ENCODE measurements at places on chromosomes 12 and 14.

DNA sequence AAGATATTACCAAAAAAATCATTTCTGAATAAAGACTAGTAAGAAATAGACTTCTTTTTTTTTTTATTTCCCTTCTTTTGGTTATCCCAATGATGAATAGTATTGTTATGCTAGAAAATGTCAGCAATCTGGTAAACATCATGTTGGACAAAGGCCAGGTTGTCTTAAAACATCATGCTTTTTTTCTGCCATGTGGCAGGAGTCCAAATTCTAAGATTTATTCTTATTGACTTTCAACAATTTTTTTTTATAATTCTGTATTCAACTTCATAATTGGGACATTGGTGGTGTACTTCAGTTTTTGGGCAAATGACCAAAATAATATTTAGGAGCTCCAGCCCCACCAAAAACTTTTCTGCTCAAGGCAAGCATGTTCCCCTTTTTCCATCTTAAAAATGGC lies 10.5 kb downstream of the DCN start:
- DNase-seq: no peak

DNA sequence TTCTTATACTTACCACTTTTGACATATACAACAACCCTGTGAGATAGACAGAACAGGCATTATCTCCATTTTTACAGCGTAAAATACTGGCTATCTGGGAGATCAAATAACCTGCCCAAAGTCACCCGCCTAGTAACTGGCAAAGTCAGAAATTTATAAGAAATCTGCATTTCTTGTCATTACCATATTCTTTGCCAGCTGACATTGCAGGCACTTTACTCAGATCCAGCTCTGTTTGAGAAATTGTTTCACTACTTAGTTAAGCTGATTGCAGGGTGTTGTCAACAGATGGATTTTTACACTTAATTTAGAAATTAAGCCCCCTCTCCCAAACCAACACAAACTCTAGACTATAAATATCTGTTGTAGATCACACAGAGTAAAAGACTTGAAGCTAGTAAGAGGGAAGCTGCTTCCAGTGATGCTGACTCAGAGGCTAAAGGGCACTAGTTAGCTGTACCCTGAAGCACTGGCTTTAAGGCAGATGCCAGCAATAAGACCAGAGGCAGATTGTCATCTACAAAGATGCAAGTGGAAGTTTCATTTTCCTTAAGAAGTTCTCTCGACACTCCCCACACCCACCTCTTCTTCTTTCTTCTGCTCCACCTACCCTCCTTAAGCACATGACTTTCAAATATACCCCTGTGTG lies 153.1 kb downstream of the ANO6 start:
- peak; percentile 28 for DNase-seq

DNA sequence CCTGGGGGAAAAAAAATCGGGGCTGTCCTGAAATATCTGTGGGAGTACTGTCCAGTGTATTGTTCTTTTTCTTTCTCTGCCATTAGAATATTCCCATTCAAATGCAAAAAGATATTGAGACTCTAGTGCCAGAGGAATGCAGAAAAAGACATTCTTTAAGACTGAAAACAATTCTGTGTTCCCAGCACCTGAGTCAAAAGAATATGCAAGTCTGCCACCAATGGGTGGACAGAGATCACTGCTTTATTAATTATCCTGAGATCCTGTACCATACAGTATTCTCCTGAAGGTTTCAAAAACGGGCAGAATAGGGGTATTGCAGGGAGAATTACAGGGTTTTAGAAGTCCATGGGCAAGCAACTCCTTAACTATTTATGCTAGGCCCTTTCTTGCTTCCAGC lies 361.8 kb downstream of the C12orf50 start:
- no peak for DNase-seq

DNA sequence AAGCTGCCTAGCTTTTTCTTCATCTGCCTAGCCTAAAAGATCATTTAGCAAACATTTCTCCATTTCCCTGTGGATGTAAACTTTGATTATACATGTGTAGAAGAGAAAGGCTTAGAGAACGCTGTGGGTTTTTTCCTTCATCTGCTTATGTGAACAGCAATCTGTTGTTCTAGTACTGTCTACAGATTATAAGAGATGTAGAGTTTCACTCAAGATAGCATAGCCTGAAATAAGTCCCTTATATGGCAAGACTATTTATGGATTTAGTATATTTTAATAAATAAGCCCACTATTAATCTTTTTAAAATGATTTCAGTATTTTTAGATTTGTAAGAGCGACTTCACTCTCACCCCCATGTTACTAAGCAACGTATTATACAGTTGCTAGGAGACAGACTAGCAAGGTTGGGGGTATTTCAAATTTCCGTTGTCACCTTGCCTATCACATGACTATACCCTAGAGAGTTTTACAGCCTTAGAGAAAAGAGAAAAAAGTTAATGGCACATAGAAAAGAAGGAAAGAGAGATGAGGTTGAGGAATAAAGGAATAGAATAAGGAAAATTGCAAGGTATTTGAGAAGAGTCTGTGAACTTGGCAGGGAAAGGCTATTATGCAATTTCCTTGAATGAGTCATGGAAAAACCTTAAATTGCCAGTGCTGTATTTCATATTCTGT lies 12.2 kb upstream of the TUBA1A start:
- DNase-seq: no peak

GRCh38 chr12:120536064-120536791 lies 2.1 kb downstream of the RNF10 start:
- DNase-seq: no peak

- DNase-seq: no peak
Observed at GRCh38 chr12:62774794-62775193, 160.2 kb downstream of the PPM1H start.

- no peak for DNase-seq
Observed at GRCh38 chr12:11998944-11999315, 71.8 kb upstream of the BCL2L14 start.

GRCh38 chr12:6763380-6763779 lies 2.8 kb upstream of the PTMS start:
- no peak for DNase-seq

DNA sequence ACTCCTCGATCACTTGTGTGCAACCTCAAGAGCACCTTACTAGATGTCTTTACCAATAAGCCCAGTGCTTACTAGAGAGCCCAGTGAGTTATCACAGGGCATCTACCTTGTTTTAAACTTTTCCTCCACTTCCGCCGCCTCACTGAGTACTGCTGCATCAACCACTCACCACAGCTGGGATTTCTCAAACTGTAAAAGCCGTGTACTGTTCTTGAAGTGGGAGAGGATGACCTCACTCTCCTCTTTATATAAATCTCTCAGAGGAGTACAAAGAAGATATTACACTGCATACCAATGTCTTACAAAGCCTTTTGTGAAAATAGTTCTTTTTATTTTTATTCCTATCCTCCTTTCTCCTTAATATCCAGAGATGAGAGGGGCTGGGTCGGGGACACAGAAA lies 94.1 kb downstream of the PLCZ1 start:
- DNase-seq: peak; percentile 21

- DNase-seq: no peak
Observed at GRCh38 chr12:109482894-109483293, 5.5 kb downstream of the UBE3B start.

DNA sequence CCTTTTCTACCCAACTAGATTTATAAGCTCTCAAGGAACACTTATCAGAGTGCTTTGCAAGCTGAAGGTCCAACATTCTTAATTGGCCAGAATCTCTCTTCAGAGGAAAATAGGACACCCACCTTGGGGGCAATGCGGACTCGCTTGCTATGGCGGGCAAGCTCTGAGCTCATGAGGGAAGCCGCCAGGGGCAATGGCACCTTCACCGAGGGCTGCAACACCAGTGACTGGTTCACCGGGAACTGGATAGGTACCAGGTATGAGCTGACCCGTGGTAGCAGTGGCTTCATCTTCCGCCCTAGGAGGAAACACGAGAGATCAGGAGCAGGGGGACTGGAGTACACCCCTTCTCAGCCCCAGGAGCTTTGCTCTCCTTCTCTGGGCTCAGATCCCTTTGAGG lies 7.4 kb upstream of the TEX52 start:
- no peak for DNase-seq

DNA sequence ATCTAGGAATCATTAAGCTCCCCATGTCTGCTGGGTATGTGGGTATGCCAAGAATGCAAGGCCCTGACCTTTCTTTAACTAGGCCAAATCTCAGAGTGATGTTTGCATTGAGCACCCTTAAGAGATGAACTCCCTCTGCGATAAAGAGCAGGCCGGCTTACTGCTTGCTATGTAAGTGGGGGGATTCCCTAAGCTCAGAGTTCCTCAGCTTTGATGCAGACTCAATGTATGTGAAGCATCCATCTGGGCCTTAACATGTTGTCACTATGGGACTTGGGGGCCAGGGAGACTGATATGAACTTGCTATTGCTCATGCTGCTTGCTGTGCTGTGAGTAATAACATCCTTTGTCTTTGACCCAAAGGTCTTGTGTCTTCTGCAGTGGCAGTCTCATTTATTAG lies 149.7 kb downstream of the C12orf75 start:
- no peak for DNase-seq

DNA sequence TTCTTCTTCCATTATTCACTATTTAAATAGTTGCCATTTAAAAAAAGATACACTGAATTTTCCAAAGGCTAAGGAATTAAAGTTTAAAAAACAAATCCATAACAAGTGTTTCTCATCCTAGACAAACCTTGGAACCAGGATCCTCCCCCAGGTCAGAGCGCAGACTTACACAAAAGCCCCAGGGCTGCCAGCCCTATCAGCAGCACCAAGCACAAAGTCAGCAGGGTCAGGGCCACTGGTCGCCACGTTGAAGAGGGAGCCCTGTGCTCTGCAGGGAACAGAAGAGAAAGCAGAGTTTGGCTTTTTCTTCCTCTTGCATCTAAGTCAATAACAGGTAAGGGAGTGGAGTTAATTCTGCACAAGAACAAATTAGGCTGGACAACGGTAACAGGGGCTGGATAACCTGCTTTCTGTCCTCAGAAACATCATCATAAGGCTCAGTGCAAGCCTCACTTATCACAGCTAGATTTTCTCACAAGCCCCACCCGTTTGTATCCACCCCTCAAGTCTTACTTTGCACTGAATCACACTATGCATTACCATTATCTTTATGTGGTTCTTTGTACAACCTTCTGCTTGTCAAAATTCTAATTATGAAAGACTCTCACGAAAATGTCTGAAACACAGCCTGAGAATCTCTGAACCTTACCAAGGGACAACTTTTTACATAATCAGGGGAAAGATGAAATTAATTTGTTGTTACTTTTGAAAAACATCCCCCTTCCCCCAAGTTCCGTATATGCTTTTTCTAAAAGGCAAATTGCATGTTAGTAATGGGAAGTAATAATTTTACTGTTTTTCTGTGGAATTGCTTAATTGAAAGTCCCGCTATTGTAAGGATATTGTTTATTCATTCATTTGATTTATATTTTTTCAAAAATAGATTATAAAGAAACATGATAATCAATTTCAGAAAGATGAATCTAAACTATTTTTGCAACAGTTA lies 9.6 kb downstream of the CLEC1A start:
- no peak for DNase-seq

DNA sequence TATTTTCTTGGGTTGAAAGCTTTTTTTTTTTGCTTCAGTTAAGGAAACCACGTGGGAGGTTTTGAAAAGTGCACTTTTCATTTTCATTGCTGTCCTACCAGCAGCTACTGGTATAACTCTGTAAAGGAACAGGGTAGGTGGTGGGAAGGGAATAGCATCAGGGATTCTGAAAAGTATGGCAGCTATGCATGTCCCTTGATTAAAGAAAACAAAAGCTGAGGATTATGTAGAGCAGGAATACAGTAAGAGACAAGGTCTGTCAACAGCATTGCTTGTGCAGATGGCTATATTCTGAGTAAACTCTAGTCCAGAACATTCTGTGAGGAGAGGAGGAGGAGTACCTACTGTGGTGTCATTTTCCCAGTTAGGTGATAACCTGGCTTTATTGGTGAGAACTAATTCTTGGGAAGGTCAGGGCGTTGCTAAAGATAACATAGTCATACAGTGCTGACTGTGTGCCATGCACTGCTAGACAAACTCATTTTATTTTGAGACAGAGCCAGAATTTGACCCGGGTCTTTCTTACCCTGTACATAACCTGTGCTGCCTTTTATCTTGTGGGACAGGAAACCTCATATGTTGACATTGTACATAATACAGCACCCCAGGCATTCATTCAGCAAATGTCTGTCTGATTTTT lies 80.3 kb upstream of the TRAF3 start:
- DNase-seq: no peak

DNA sequence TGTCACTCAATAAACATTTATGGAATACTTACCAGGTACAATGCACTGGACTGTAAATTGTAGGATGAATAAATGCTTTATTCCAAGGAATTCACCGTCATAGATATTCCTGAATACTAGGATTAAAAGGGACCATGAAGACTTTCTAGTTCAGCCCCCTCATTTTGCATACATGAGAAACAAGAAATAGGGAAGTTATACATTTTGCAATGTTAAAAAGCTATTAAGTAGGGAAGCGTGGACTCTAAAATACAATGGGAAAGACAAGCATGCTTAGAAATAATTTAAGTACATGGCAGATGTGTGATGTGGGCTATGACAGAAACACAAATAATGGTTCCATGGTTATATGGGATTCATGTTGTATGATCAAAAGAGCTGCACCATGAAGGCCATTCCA lies 89.4 kb upstream of the SYT10 start:
- no peak for DNase-seq

GRCh38 chr12:131242741-131243496 lies 289.2 kb downstream of the ADGRD1 start:
- DNase-seq: no peak

GRCh38 chr12:779745-780734 lies 27.7 kb downstream of the WNK1 start:
- peak; percentile 66 for DNase-seq

GRCh38 chr12:73225941-73226340 lies 953.8 kb downstream of the TRHDE start:
- no peak for DNase-seq

DNA sequence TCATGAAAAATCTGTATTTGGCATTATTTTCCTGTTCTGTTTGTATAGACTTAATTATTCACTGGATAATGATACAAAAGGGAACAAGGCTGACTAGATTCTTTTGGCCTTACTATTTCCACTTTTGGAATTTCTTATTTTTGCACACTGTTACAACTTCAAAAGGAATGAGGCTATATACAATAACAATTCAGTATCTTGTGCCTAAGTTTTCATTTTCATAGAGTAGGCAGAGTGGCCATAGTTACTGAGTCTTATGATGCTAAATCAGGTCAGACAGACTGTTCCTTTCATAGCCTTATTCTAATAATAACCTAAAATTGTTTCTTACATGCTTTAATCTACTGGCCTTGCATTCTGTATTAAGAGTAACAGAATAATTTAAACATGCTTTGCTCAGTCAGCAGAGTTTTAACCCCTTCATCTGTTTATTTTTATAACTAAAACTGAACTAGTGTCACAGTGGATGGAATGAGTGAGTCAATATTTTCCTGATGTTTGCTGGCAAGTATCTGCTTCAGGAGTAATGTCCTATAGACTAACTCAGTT lies 10.5 kb downstream of the TTC8 start:
- DNase-seq: no peak

- DNase-seq: no peak
Observed at GRCh38 chr14:106877517-106877916, 1351.1 kb downstream of the TMEM121 start.

GRCh38 chr12:109601557-109601956 lies 28.0 kb downstream of the MVK start:
- DNase-seq: no peak
